ENCODE measurements at places on chromosomes 7 and 10.

- no peak for DNase-seq
Observed at GRCh38 chr7:81685270-81685868, 84.5 kb downstream of the HGF start.

- no peak for DNase-seq
Observed at GRCh38 chr7:30977896-30978564, 14.3 kb downstream of the GHRHR start.

DNA sequence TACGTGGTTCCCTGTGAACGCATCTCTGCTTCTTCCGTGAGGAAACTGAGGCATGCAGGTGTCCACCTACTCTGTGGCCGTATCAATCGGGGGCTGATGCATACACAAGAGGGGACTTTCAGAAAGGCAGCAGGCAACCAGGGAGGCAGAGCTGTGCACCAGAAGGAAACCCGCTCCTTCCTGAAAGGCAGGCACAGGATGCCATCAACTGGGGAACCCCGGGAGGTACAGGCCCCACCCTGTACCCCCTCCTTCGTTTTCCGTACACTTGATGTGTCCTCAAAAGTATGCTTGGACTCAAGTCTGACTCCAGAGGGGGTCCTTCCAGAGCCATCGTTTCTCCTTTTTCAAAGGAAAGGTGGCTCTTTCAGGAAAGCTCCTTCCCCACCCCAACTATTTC lies 59.5 kb downstream of the ASB13 start:
- DNase-seq, result no peak

GRCh38 chr10:72037811-72038210 lies 50.5 kb downstream of the SPOCK2 start:
- no peak for DNase-seq

DNA sequence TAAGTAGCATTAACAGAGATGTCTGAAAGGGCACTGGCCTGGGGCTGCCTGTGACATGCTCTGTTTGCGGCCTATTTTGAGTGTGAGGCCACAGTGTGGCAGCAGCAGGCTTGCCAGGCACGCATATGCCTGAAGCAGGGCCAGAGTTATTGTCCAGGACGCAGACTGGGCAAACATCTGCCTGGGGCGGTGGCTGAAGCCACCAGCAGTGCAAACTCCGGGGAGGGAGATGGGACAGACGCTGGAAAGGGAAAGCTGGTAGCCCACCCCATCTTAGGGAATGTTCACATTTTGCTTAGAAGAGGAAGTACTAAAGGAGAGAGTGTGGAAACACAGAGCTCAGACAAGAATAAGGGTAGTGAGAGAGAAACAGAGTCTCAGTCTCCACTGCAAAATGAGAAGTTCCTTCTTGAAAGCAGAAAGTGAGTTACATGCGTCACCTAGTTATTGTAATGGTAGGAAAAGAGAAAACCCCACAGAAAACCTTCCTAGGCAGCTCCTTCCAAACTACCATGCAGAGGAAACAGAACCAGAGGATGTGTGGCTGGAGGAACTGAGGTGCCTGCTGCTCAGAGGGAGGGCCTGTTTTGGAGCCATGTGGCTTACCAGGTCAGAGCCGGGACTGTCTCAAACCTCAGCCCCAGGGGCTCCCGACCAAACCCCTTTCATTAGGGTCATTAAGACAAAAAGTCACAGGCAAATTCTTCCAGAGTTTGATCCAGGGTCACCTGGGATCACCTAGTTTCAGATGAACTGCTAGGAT lies 14.5 kb downstream of the AKR1B1 start:
- no peak for DNase-seq

DNA sequence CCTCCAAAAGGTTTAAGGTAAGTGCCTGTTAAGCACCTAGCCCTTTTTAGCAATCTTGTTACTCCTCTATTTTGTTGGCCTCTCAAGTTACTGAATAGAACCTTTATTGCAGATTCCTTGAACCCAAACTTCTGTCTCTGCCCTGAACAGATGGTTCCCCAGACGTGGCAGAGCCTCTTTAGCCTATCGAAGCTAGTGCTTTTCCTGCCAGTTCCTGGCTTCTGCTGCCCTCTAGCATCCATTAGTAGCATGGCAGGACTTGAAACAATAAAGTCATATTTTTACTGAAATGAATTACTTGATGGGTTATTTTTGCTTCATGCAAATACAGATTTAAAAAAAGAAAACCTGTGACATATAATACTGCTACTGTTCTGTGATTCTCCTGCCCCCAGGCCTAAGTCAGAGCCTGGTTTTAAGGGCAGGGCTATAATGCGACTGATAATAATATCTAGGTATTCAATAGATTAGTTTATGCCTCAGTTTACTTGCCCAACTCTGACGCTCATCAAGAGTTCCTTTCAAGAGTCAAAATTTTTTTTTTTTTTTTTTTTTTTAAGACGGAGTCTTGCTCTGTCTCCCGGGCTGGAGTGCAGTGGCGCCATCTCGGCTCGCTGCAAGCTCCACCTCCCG lies 84.3 kb upstream of the PHF14 start:
- peak; percentile 13 for DNase-seq

DNA sequence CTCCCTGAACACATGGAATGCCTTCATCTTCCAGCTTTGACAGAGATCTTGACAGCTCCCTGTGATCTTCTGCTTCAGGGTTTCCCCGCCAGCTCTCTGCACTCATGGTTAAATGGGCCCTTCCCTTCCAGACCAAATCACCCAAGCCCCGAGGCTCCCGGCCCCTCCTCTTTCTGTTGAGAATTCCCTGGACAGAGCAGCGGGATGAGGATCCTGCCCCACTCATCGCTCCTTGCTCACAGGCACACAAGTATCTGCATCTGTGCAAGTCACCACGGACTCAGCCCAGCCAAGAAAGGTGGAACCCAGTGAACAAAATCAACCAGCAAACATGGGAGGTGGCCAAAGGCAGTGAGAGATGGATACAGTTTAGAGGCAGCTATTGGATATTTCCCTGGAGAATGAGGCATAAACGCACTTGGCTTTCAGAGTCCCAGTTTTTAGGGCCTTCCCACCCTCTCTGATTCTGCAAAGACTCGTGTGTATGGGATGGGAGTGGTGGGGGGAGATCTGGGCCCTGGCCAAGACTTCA lies 37.7 kb upstream of the CXCL12 start:
- DNase-seq, result no peak

- no peak for DNase-seq
Observed at GRCh38 chr7:95694334-95694733, 78.0 kb upstream of the DYNC1I1 start.

GRCh38 chr7:101615446-101615845 lies 13.7 kb downstream of the MYL10 start:
- no peak for DNase-seq

- no peak for DNase-seq
Observed at GRCh38 chr10:16699435-16700057, 117.7 kb downstream of the RSU1 start.

DNA sequence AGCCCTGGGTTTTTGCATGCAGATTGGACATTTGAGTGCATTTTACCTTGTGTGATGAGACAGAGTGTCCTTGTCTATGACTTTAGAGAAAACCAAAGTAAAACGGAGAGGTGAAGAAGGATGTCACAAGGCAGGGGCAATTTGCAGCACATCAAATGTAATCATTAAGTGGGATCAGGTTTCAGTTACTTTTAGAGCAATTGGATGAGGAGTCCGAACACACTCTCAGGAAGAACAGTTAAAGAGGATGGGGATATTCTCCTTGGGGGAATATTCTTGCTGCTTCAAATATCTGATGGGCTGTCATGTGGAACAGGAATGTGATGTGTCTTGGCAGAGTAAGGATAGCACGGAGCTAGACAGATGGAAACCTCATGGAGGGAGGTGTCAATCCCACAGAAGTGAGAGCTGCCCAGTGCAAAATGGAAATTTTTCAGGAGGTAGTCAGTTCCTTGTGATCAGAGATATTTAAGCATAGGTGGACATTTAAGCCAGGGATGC lies 757 bp downstream of the RAB19 start:
- no peak for DNase-seq

DNA sequence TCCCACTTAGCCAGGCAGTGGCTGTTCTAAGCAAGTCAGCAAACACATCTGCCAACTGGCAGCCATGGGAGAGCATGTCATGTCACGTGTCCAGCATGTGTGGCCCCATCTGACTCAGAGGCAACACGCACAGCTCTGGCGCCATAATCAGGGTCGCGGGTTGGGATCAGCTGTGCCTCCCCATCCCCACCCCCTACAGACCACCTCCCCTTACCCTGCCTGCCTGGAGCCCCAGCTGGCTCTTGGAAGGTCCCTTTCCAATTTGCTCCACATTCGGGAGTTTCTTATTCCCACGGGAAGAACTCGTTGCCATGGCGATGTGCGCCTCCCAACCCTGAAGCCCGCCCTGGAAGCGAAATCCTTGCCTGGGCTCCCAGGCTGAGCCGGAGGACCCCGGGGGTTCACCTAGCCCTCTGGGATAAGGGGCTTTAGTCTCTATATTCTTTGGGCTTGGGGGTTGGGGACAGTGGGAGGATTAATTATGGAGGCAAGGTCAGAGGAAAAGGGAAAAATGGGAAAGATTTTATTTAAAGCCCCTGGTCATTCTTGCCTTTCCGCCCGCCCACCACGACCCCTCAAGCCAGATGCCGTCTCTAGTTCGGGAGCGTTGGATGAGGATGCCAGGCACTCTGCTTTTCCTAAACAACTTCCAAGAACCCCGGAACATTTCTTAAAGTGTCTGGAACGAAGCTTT lies 283.7 kb downstream of the ZEB1 start:
- peak; percentile 18 for DNase-seq

- DNase-seq, result no peak
Observed at GRCh38 chr10:57395923-57396322, 871.8 kb downstream of the IPMK start.

- DNase-seq, result peak; percentile 72
Observed at GRCh38 chr7:130961128-130961601, 227.2 kb upstream of the KLF14 start.

GRCh38 chr10:81876253-81877077 lies 1.5 kb downstream of the NRG3 start:
- DNase-seq, result no peak

GRCh38 chr10:21326594-21327288 lies 198.7 kb downstream of the SKIDA1 start:
- DNase-seq, result peak; percentile 22

DNA sequence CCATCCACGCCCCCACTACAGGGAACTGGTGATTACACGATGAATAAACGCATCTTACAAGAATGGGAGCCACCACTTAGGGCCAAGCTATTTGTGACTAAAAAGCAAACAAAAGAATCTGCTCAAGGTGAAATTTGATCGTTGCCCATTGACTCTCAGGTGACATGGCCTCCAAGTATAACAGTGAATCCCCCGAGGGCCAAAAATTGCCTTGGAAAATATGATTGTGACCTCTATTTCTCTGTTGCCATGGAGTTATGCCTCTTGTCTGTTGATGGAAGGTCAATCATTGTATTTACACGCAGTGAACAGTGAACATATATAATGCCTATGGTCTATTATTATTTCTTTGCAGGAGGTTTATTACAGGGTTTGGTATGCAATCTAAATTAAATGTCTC lies 282.3 kb downstream of the KLF6 start:
- DNase-seq, result no peak

DNA sequence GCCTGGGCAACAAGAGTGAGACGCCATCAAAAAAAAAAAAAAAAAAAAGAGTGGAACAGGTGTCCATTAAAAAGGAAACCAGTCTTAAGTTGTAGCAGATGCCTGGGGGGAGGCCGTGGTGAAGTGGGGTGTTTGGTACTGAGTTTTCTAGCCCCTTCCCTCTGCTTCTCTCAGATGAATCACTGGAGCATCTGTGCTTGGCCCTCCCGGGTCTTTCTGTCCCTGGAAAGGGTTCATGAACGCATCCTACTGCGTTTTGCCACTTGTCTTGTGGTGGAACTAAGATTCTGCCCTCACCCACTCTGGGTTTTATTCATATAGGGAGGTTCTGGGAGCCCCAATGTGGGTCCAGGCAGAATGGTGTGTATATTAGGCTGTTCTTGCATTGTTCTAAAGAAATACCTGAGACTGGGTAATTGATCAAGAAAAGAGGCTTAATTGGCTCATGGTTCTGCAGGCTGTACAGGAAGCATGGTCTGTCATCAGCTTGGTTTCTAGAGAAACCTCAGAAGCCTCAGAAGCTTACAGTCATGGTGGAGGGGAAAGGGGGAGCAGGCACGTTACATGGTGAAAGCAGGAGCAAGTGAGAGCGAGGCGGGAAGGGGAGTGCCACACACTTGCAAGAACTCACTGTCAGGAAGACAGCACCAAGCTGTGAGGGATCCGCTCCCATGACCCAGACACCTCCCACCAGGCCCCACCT lies 63.5 kb downstream of the CAMK1D start:
- no peak for DNase-seq

DNA sequence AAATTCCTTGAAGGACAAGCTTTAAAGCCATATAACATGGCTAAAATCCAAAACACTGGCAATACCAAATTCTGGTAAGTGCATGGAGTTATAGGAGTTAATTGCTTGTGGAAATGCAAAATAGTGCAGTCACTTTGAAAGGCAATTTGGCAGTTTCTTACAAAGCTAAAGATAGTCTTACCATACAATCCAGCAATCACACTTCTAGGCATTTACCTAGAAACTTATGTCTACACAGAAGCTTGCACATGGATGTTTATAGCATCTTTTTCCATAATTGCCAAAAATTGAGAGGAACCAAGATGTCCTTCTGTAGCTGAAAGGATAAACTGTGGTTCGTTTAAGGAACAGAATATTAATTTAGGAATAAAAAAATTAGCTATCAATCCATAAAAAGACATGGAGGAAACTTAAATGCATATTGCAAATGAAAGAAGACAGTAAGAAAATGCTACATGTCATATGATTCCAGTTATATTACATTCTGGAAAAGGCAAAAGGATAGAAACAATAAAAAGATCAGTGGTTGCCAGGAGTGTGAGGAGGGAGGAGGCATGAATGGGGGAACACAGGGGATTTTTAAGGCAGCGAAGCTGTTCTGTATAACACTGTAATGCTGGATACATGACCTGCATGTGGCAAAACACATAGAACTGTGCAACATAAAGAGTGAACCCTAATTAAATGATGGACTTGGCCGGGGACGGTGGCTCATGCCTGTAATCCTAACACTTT lies 51.9 kb downstream of the GNAT3 start:
- no peak for DNase-seq

GRCh38 chr10:49175587-49176309 lies 12.4 kb downstream of the TMEM273 start:
- DNase-seq, result no peak

DNA sequence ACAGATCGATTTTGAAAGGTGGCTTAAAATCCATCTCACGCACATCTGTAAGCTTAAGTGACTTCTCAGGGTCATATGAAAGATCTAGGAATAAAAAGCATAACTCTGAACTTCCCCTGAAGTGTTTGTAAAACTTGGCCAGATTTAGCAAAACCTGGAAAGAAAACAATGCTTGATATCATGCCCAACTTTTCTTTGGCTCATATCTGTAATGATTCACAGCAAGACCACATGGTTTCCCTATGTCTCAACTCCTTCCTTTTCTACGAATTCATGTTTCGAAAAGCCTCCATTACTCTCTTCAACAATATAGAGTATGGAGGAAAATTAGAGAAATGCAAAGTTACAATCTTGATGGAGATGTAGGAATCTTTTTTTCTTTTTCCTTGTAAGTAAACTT lies 20.1 kb upstream of the CABCOCO1 start:
- DNase-seq, result peak; percentile 9
